ENCODE measurements at places on chromosomes 7 and 10.
A peak's percentile ranks its signal among the peaks of the same experiment; 100 is the strongest.

DNA sequence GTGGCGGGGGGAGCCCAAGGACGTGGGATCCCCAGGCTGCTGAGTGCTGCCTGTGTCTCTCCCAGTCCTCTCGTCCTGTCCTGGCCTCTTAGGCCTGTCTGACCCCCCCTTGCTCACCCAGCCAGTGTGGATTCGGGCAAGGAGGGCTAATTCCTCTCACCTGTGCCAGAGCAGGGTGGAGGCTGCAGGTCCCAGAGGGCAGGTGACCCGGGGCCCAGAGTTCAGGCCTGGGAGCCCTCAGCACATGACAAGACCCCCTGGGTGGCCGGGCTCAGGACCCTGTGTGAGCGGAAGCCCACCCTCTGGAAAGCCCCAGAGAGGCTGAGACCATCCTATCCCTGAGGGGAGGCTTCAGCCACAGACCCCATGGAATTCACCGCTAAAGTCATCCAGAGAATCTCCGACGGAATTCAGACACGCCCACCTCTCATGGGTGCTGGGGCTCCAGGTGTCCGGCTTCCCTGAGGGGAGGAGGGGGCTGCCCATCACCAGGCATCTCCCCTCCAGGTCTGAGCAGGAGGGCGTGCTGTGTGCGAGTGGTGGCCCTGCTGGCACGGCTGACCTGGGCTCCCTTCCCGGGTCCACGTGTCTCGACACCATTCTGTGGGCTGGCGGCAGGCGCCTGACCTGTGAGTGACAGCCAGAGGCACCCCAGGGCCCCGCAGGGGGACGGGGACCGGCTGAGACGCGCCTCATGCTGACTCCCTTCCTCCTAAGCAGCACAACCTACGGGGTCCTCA is 5.0 kb downstream of the KNDC1 start:
- no peak for DNase-seq

DNA sequence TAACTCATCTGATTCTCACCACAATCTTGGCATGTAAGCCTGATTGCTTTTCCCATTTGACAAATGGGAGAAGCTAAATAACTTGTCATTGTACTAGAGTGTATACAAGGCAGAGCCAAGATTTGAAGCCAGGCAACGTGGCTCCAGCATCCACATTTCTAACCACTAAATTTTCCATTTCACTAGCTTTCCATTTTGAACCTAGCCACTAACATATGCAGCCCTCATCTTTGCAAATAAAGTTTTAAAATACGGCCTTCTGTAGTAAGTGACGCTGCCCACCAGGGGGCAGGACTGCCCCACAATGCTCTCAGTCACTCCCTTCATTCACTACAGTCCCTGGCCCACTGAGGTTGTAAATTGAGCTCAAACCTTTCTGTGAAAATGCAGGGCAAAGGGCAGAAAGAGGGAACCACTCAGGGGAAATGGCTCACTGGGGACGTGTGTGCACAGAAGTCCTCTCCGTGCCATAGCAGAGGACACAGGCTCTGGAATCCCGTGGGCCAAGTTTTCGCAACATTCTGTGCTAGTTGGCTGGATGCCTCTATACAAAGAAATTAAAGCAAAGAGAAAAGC is 315.7 kb downstream of the TNS3 start:
- DNase-seq, result peak; percentile 39

- DNase-seq, result peak; percentile 77
These were observed 228.2 kb downstream of the ATRNL1 start for GRCh38 chr10:115321360-115321759.

DNA sequence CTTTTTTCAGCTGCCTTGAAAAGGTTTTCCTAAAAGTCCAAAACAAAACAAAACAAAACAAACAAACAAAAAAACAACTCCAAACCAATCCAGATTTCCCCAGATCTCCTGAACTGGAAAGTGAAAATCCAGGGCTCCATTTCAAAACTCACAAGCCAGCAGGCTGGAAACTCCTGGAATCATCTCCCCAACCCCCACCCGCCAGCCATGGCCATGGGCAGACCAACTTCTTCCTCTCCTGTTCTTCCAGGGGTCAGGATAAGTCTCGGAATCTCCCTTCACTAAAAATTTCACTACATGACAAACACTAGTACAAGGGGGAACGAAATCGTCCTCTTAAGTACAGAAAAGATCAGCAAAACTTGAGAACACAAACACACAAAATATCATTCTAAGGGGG is 40.4 kb downstream of the GNA12 start:
- DNase-seq, result no peak

GRCh38 chr10:29917311-29917710 is 142.1 kb downstream of the JCAD start:
- no peak for DNase-seq

- DNase-seq, result no peak
These were observed 368.6 kb downstream of the INHBA start for GRCh38 chr7:41334071-41334862.

DNA sequence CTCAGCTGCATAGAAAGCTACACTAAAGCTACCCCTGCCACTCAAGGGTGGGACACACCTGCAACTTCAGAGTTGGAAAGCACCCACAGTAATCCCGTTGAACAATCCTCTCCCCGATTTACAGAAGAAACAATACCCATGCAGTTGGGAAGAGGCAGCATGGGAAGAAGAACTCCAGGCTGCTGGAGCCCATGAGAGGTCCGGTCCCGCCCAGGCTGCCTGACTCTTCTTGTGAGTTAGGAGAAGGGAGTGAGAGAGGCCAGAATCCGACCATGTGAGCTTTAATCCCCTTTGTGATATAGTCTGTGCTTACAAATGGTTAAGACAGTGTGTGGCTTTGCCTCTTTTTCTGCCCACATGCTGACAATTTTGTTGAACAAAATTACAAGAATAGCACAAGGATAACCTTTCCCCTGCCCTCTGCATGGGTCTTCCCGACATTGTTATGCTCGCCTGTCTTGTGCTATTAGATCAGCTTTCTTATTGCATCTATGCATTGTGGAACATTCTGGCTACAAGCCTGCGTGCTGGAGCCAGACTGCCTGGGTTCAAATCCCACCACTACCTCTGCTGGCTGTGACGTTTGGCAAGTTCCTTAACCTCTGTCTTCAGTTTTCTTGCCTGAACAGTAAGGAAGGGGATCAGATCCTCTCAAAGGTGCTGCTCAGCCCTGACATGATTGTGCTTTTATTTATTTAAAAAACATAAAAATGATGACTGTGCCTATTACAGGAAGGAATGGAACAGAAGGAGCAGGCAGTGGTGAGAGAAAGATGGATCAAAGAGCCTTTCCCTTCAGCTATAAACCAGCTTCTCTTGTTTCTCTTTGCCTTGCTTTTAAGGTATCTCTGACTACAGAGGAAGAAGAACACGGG is 56.0 kb downstream of the BPGM start:
- no peak for DNase-seq

DNA sequence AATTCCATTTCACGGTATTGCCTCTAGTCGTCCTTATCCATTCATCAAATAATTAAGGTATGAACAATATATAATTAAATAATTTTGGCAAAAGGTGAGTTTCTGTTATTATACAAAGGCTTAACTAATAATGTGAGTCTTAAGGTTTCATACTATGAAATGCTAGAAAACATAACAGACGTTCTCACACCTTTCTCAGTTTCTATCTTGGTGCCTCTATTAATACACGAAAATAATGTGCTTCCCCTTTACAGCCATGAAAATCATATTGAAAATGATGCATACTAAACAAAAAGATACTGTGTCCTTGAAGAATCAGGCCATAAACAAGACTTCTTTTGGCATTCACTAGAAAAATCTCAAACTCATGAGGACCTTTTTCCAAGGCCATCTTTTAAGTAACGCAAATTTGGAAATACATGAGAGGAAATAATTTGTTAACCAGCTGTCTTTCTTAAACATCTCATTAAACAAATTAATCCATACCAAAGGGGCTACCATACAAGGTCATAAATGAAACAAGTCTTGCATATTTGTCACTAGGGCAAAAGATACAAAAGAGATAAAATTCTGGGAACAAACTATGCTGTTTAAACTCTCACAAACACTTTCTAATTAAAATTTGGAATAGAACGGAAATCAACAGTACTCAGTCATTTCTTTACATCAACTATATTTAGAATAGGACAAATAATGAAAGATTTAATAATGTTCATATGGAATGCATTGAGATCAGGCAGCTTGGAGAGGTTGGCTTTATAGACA is 53.9 kb upstream of the CAV2 start:
- peak; percentile 12 for DNase-seq

- DNase-seq, result no peak
These were observed 327.5 kb upstream of the PHF14 start for GRCh38 chr7:10646194-10646593.

- DNase-seq, result no peak
These were observed 220.3 kb downstream of the STK31 start for GRCh38 chr7:23930312-23930711.

GRCh38 chr7:96246919-96247318 is 75.0 kb downstream of the SLC25A13 start:
- no peak for DNase-seq

DNA sequence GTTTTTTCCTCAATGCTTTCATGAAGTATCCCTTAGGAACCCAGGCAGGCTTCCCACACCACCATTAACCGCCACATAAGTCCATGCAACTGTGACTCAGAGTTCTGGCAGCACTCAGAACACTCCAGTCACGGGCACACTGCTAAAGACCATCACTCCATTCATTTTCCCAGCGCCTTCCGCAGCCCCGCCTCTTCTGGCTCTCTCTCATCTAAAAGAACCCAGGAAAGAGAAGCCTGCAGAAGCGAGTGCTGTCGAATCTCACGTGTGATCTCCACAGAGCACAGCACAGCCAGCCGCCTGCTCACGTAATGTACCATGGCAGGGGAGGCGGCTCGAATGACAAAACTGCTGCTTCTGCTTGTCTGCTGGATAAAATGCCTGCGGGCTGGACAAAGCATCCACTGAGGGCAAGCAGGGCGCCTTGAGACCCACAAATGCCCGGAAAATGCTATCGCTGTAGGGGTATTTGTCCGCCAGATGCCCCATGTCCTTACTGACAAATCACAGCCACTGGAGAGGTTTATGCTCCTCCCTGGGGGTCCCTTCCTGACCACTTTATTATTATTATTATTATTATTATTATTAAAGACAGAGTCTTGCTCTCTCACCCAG is 1.8 kb downstream of the PSMG3 start:
- DNase-seq, result no peak

DNA sequence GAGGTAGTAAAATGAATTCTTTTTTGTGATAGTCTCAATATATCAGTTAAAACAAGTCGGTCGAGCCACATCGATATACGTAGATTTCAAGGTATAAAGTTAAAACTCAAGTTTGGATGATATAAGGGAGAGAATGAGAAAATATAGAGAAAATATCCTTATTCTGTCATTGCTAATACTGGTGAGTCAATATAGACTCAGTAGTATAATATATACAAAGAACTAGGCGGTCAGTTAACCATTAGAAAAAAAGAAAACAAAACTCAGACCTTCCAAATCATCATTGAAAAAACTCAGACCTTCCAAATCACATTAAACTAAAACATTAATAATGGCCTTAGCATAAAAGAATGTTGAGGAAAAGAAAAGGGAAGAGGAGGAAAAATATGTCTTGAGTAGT is 817.1 kb upstream of the IGFBP3 start:
- DNase-seq, result no peak

GRCh38 chr10:43315535-43316207 is 48.8 kb upstream of the RASGEF1A start:
- no peak for DNase-seq

DNA sequence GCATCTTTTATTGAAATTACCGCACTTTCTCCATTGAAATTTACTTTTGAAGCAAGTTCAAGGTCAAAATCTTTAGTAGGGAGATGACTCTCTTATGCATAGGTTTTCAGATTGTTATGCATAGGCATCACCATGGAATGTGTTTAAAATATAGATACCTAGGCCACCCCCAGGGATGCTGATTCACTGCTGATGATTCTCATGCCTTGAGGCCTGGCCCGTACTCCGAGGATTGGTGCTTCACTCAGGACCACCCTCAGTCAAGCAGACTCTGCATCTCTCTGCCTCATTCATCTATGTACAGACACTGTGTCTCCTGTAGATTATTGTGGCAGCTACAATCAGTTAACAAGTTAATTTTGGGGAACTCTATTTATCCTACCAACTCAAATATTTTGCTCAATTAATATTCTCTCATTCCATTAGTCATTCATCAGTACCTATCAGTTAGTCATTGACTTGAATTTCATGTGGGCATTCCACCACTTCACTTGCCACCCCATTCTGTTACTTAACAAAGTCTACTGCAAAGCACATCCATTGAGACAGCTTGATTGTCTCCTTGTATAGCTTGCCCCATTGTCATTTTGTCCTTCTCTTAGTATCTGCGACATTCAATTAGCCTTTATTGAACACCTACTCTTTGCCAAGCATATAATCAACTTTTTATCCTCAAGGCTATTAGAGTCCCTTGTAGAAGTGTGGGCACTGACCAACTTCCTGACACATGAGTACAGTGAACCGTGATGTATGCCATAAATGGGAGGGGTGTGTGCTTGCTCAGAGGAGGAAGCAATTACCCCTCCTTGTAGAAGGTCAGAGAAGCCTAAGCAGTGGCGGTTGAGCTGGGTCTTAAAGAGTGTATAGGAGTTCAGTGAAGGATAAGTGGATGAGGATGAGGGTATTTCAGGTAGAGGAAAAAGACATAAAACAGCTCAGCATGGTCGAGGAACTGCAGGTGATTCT is 255.6 kb upstream of the BMPER start:
- DNase-seq, result no peak

GRCh38 chr7:157523371-157523765 is 186.6 kb downstream of the DNAJB6 start:
- DNase-seq, result no peak

- no peak for DNase-seq
These were observed 520.0 kb downstream of the PARD3 start for GRCh38 chr10:34295142-34295548.

GRCh38 chr10:89100680-89101079 is 106.4 kb downstream of the CH25H start:
- no peak for DNase-seq

- no peak for DNase-seq
These were observed 36.8 kb upstream of the DPYSL4 start for GRCh38 chr10:132149917-132150316.

- DNase-seq, result no peak
These were observed 474.0 kb upstream of the FOXK1 start for GRCh38 chr7:4208086-4208485.

- DNase-seq, result no peak
These were observed 20.8 kb downstream of the ZDHHC16 start for GRCh38 chr10:97466755-97467154.

- peak; percentile 40 for DNase-seq
These were observed 545.9 kb downstream of the SUGCT start for GRCh38 chr7:40680657-40681056.

DNA sequence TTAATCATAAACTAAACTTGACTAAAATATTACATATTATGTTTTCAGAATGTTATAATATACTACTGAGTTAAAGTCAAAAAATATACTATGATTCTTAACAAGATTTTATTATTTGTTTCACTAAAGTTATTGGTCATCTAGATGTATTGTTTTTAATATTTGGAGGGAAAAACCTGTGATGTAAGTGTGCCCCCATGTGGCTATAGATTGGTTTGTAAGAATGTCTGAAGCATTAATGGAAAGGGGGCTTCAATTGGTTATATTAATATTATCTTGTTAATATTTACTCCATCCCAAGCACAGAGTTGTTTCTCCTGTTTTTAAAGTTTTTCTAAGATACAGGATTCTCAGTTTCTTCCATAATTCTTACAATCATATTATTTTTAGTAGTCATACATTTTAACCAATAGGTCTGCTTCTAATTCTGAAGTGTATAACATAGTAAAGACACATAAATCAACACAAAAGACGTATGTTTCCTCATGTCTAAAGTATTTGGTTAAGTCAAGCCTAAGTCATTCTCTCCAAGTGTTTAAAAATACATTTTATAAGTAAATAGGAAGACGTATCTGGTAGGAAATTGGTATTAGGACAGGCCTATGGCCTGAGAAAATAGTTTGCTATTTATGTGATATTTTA is 58.0 kb downstream of the GNAT3 start:
- DNase-seq, result peak; percentile 13

- DNase-seq, result no peak
These were observed 148.4 kb downstream of the KLF6 start for GRCh38 chr10:3636356-3637181.
